Ureter (tissue), 1 donor: ENCODE measurements at places on chromosomes 1 and 21. TPM values are rescaled to one million over a fixed set of nuclear protein-coding genes. Genes with fewer than 3 reads are reported as not detected.
A peak's percentile ranks its signal among the peaks of the same experiment; 100 is the strongest.

ANGPTL7 gene
- total RNA-seq, result 1.4 TPM

C4BPA gene
- total RNA-seq, result 0.21 TPM

DMRTA2 gene
- not detected for total RNA-seq

LRRC39 gene
- total RNA-seq, result 1.8 TPM

LCE2A gene
- not detected for total RNA-seq

C1orf87 gene
- total RNA-seq, result not detected

TXNIP gene
- 744 TPM for total RNA-seq

CYP4A11 gene
- total RNA-seq, result not detected

GRCh38 chr1:41995441-41996130, 76.9 kb upstream of the HIVEP3 start:
- DNase-seq, result no peak

DNA sequence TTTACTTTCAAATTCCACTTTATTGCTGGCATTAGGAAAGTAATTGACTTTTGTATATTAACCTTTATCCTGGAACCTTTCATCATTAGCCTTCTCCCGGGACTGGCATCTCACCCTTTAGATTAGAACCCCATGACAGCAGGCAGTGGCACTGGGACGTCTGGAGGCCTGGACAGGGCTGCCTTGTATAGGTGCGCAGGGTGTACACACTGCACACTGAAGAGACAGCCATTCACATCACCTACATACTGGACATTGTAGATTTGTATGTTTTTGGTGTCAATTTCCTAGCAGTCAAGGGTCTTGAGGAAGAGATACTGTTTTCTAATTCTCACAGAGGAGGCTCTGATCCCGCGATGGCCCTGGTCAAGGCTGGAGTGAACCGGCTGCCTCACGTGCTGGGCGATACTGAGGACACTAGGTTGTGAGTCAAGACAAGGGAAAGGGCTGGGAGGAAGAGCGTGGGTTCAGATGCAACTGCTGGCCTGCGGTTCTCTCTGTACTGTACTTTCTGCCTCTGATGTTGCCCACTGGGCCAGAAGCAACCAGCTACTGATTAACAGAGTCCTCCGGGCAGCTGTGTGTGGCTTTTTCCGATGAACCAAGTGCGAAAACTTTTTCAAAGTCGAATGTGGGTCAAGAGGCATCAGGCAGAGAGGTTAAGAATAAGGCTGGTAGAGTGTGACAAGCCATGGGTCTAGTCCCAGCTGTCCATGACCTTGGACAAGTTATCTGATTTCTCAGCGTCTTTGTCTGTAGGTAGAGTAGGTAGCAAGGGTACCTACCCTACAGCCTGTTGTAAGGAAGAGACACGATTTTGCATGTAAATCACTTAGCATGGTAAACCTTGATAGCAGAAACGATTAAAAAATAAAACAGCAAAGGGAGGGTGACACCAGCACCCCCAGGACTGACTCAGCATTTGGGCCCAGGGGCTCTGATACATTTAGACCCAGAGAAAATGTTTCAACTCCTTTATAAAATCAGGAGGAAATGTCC, 38.2 kb upstream of the SLC25A33 start:
- peak; percentile 47 for DNase-seq

- DNase-seq, result no peak
Observed at GRCh38 chr1:18640228-18641004, 9.8 kb downstream of the PAX7 start.

DNA sequence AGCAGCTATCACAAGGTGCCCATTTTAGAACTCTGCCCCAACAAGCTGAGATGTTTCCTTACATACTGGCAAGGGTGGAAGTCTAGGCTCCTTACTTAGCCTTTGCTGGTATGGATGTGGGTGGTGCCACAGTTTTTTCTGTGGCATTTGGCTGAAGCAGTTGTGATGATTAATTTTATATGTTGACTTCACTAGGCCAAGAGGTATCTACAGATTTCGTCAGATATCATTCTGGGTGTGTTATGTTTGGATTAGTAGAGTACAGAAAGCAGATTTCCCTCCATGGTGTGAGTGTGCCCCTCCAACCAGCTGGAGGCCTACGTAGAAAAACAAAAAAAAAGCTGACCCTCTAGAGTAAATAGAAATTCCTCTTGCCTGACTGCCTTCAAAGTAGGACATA, 317.0 kb downstream of the BARHL2 start:
- DNase-seq, result no peak

- no peak for DNase-seq
Observed at GRCh38 chr1:205669341-205670149, 10.8 kb downstream of the SLC45A3 start.

- no peak for DNase-seq
Observed at GRCh38 chr1:219050086-219050821, 123.4 kb upstream of the LYPLAL1 start.

GRCh38 chr1:226223786-226224244, 351 bp downstream of the MIXL1 start:
- no peak for DNase-seq

DNA sequence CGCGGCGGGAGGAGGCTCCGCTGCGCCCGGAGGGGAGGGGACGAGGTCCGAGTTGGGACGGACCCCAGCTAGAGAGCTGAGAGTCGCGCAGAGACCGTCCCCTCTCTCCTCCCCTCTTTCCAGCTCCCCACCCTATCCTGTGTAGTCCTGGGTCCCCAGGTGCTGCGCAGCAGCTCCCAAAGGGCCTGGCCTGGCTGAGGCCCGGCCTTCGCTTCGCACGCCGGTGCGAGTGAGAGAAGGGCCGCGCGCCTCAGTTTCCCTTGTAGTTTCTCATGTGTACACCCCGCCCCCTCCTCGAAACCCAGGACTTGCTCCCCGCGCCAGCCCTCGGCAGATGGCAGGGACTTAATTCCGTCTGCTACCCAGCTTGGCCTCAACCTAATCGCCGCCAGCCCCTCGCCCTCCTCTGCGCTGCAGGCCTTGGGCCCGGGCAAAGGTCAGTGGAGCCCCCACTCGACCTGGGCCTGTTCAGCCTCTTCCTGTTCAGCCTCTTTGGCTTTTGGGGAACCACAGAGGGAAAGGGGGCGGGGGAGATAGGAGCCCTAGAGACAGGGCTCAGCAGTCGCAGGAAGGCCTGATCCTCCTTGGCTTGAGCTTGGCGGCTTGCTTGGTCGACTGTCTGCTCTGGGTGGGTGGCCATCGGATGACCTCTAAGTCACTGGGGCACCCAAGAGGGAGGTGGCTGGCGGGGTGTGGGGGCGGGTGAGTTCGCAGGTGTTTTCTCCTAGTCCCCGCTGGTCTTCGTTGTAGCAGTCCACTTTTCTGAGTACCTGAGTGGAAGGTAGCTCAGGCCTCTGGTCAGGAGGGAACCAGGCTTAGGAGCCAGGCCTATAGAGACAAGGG, 1.0 kb downstream of the ZNF687 start:
- DNase-seq, result no peak

- DNase-seq, result no peak
Observed at GRCh38 chr1:110443451-110443850, 7.5 kb upstream of the PROK1 start.

DNA sequence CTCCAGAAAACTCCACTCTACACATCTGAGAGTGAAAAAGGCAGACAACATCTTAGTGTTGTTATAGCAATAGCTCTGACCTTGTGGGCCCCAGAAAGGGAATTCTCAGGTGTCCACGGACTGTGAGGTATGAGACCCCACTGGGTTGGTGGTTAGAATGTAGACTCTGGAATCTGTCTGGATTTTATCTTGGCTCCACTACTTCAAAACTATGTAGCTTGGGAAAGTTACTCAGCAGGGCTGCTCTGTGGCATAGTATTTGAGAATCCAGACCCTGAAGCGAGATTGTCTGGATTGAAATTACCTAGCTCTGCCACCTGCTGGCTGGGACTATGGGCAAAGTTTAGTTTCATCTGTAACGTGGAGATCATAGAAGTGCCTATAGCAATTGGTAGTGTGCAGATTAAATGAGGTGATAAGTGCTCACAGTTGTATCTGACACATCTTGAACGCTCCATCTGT, 25.8 kb downstream of the PRDM2 start:
- no peak for DNase-seq

DNA sequence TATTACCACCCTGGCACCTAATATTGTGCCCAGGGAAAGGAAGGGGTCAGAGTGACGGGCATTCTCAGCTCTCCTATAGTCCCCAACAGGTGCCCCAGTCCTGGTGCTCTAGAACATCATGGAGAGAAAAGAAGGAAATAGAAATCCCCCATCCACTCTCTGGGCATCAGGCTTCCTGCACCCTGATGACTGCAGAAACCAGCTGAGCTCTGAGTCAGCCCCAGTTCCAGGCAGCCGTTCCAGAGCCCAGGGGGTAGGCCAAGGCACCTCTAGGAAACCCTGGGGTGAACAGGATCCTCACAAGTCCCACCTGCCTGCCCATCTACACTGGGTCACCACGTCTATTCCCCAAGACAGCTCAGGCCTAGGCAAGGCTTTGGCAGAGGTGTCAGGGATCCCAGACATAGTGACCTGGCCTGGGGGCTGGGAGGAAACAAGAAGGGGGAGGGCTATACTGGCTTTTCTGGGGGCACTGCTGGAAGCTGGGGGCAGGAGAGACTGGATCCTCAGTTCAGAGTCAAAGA, 709 bp downstream of the NECTIN4 start:
- DNase-seq, result no peak

DNA sequence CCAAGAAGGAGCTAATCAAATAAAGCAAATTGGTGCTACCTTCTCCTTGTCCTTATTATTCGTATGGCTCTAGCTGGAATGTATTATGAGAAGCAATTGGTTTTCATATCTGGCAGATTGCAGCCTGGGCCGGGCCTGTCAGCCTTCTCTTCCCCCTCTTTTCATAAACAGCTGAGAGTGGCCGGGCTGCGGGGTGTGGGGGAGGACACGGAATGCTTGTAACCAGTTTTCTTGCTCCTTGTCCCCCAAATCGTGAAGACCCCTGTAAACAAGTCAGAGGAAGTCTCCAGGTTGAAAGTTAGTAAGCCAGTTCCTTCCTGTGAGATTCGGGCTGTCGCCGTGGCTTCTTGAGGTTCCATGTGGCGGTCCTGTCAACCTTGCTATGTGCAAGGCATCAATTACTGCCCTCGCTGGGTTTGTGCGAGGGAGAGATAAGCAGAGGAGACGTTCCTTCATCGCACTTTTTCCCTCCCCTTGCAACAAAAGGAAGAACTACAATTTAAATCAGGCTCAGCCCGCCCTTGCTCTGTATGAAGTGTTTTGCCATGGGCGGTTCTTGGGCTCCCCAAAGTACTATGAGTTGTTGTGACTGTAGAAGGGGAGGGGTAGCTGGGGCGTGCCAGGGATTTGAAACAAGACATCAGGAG, 450.7 kb downstream of the CAMTA1 start:
- DNase-seq, result no peak

DNA sequence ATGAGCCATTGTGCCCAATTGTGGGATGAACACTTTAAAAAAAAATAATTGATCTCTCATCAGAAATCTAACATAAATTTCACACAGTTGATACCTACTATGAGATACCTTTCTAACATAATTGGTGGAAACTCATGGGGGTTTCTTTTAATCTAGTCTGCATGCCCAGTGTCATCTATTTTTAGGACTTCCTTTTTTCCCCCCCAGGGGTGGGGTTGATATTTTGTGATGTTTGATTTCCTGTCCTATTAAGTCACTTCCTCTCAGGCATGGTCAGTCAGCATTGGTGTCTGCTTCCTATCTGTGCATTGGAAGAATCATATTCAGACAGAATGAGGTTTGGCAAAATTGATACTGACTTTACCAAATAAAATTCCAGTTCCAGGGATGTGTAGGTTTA, 21.5 kb downstream of the NFYC start:
- DNase-seq, result no peak

GRCh38 chr1:20440785-20441200, 45.2 kb downstream of the CAMK2N1 start:
- no peak for DNase-seq
